Activated T-helper 1 cell treated with anti-CD3 and anti-CD28 coated beads, Interleukin-2, amount 50 U/mL, for 16 hours (primary cell): ENCODE measurements at places on chromosomes 1 and 21.

- no peak for DNase-seq
These were observed 55.9 kb downstream of the CD58 start for GRCh38 chr1:116514708-116515525.

DNA sequence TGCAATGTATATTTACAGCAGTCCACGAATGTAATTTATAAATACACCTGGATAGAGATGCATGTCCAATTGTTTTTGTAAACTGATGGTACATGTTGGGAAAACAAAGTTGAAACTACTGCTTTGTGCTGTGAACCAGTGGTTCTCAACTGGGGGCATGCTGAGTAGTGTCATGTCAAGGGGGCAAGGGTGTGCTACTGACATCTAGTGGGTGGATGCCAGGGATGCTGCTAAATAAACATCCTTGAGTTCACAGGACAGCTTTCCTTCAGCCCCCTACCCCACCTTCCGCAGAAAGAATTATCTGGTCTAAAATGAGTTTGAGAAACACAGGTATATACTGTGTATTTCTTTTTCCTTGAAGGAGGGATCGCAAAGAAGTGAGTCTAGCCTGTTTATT lies 95.9 kb downstream of the RASAL2 start:
- DNase-seq, result no peak

DNA sequence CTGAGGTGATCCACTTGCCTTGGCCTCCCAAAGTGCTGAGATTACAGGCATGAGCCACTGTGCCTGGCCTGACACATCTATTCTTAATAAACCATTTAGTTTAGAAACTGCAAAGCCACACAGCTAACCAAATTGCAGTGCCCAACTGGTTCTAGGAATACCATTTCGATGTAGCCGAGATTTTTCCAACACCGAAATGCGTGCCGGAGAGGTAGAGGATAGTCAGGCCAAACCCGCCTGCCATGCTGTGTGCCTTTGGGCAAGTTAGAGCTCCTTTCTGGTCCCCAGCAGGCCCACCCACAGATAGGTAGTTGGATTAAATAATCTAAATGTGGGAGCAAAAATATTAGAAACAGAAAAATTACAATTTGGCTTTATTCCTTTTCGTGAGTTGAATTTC lies 254.4 kb downstream of the FOXD2 start:
- no peak for DNase-seq

GRCh38 chr1:66728021-66728420 lies 24.2 kb upstream of the DYNLT5 start:
- DNase-seq, result no peak

- DNase-seq, result no peak
These were observed 5.3 kb downstream of the UHMK1 start for GRCh38 chr1:162502928-162503327.

- DNase-seq, result no peak
These were observed 317.0 kb downstream of the USP25 start for GRCh38 chr21:16046656-16047330.

- no peak for DNase-seq
These were observed 56.5 kb downstream of the FOXO6 start for GRCh38 chr1:41417746-41418145.
